ENCODE measurements at places on chromosomes 3 and 15.

GRCh38 chr3:39721076-39721475 lies 88.3 kb upstream of the MYRIP start:
- DNase-seq, result no peak

DNA sequence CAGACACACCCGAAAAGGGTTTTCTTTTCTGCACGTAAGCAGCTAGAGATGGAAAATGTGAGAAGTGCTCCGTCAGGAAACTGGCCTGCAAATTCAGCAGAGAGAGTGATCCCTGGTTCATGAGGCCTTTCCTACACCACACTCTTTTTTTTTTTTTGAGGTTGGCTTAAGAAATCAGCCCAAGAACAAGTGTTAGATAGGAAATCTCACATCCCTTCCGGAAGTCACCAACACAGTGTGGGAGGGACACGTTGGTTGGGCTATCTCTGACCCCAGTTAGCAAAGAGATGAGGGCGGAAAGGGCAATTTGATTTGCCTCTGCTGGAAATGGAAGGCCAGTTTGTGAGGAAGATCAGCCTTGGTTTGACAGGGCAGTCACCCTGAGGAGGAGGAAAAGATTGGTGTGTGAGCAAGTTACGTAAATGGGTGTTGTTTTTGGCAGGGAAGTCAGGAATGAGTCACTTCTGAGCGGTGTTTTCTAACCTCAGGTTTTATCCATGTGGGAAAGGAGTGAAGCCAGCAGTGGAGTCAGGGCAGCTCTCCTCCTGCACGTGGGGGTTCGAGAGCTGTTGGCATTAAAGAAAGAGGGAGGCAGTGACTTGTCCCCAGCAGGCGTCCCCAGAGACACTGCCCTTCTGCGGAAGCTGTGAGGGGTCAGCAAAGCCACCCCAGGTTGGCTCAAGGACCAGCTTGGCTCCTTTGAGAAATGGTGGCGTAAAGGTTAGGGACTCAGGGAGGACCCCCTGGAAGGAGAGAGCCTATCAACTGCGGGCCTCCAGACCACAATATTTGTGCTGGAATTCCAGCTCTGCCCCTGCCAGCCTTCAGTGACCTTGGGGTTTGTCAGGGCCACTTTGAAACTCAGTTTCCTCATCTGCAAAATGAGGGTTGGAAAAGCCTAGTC lies 237.6 kb upstream of the BHLHE40 start:
- DNase-seq, result no peak

- no peak for DNase-seq
Measured at GRCh38 chr15:57921371-57921770, 144.1 kb downstream of the ALDH1A2 start.

DNA sequence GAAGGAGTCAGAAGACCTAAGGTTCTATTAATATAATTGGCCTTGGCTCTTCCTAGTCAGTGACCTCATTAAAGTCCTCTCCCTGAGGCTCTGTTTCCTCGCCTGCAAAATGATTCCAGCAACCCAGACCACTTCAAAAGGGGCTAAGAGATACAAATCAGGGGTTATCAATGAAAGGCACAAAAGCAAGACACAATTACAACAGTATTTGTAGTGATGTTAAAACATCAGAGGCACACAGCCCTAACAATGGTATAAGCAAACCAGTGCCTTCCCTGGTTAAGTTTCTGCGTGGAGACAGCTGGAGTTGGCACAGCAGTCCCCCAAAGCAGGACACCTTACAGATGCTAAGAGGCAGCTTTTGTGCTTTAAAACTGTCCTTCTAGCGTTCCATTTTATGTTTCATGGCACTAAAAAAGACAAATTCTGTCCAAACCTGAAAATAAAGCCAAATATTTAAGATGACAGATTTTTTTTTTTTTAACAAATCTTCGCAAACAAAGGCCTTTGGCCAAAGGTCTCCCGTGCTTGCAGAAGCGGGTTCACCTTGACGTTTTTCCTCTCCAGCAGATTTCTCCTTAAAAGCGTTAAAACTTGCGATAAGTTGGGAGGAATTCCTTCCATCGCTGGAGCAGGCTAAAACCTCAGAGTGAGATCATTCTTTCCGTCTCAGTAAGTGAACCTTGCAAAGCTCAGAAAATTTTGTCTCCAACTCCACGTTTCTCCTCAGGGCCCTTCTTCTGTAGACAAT lies 999 bp downstream of the ZNF280D start:
- DNase-seq, result no peak

DNA sequence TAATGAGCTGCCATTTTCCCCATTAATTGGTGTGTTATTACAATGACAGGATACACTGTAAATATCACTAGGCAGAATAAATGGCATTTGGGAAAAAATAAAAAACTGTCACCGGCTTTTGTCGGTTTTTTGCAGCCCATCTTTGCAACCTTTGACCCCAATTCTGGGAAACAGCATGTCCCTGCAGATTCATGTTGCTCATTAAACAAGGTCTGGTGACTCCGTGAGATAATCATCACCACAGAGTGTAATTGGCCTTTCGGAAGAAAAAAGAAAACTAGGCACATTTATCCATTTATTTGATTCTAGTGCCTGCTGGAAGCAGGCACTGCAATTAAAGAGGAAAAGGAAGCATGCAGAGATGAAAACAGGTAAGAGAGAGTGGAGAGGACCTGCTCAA lies 64.5 kb downstream of the TRAT1 start:
- DNase-seq, result no peak

DNA sequence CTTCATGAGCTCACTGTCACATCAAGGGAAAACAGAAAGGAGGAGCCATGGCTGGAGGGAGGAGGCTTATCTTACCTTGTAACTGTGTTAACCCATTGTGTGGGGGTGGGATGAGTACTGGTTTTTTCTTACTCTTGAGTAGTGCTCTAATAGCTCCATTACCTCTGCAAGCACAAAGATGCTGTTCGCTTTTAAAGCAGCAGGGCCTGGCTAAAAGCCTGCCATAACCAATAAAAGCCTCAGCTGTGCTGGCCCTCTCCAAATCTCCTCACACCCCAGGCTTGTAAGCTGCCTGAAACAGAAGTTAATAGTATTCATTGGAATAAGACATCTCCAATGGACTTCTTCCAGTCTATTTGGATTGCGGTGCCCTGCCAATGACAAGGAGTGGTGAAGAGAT lies 544.1 kb downstream of the TUSC7 start:
- DNase-seq, result no peak

GRCh38 chr3:70890020-70890394 lies 577.6 kb upstream of the MDFIC2 start:
- DNase-seq, result no peak

- DNase-seq, result no peak
Measured at GRCh38 chr3:86029590-86029989, 961.4 kb downstream of the VGLL3 start.

GRCh38 chr3:72727726-72728125 lies 120.5 kb downstream of the SHQ1 start:
- no peak for DNase-seq

DNA sequence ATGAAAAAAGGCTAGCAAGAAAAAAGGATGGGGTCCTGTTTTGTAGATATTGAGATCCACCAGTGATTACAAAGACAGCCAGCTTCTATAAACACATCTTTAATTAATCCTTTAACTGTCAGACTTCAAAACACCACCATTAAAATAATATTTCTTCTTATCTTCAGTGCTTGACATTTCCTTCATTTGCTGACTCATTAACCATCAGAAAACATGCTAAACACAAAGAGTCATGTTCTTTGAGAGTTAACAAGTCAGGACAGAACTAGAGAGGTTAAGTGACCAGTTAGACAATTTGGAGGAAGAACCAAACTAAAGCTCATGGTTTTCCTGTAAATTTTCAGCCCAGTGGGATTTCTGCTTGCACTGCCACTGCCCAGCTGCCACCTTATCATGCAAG lies 111.4 kb downstream of the MEIS2 start:
- DNase-seq, result no peak

DNA sequence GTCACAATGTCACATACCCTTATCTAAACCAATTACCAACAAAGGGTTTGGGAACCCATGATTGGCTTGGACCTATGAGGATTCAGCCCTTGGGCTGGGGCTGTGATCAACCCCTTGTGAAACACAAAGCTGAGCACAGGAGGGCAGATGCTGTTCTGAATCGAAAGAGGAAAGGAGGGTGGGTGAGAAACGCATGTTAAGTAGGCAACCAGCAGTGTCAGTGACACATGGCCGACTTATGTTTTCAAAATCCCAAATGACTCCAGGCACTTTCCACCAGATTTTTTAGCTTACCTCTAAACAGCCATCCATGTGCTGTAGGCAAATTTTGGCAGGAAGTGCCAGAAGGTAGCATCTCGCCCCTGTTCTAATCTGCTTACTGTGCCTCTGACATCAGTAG lies 34.1 kb upstream of the KLHL25 start:
- DNase-seq, result no peak

- DNase-seq, result no peak
Measured at GRCh38 chr3:73045391-73045790, 16.1 kb upstream of the EBLN2 start.

GRCh38 chr3:88003115-88003755 lies 55.6 kb downstream of the CGGBP1 start:
- no peak for DNase-seq

DNA sequence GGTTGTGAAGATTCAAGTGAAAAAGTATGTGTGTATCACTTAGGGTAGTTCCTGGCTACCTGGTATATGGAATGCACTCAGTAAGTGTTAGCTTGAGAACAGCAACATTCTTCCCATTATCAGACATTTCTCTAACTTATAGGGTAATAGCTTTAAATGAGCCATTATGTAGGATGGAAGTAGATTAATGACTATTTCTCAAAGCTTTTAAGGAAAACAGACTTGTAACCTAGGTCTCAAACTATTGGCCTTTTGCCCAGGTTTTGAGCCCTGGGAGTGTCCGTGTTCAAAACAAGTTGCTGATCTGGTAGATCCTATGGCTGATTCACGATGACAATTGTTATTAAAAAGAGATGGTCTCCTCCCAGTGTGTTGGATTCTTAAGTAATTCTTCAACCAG lies 129.1 kb upstream of the UMPS start:
- DNase-seq, result no peak

GRCh38 chr3:170487031-170487430 lies 68.4 kb downstream of the CLDN11 start:
- DNase-seq, result no peak

GRCh38 chr3:50950591-50950990 lies 275.9 kb downstream of the DOCK3 start:
- no peak for DNase-seq

- no peak for DNase-seq
Measured at GRCh38 chr15:39235084-39235795, 345.6 kb upstream of the THBS1 start.

- DNase-seq, result no peak
Measured at GRCh38 chr15:98909968-98910885, 97.4 kb downstream of the PGPEP1L start.

DNA sequence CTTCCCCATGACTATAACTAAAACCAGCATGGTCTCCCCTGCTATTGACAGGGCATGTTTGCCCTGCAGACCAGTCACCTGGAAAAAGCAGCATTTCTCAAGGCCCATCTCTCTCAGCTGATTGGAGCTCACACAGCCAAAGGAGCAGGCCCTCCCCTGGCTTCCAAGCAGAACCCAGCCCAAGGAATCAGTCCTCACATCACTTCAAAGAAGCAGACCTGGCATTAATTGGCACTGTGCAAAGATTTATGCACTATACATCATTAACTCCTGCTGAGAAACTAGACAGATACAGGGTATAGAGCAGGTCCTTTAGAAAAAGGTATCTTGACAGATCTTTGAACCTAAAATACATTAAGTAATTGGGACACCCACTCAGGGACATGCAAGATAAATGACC lies 323.8 kb upstream of the PPP2R3A start:
- no peak for DNase-seq

DNA sequence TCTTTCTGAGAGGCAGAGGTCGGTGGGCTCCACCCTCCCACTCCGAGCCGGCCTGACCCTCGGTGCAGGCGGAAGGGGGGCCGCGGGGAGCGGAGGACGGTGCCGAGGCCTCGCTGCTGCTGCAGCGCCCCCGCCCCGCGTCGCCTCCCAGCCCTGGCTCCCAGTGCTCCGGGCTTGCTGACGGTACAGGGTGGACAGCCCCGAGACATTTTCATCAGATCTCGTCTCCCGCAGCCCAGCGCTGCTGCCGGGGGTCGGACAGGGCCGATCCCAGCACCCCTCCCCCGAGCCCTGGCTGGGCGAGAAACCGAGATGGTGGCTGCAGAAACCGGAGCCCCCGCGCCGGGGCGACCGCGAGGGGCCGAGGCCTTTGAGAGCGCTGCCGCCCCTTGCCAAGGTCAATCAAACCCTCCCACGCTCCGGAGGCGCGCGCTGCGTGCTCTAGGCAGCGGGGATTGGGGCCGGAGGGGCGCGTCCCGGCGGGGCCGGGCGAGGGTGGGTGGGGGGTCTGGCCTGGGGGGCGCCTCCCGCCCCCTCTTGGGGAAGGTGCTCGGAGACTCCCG lies 42.5 kb downstream of the EPHB3 start:
- DNase-seq, result peak; percentile 49

- no peak for DNase-seq
Measured at GRCh38 chr15:57609805-57610529, 18.3 kb downstream of the MYZAP start.

DNA sequence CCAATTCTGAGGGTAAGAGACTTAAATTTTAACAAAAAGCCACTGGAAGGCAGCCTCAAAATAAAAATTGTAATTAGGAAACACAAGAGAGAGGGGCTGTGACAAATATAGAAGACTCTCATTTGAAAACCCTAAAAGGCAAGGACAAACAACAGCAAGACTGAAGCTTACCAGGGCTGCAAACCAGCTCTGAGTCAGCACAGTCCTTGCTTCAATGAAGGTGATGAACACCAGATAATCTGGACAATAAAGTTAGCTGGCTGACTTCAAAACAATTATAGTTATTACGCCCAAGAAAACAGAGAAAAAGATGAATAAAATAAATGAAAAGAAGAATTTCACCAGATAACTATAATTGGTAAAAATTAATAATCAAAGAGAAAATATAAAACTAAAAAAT lies 149.3 kb upstream of the NSMCE3 start:
- no peak for DNase-seq

GRCh38 chr3:130425484-130425883 lies 80.0 kb downstream of the COL6A5 start:
- no peak for DNase-seq

DNA sequence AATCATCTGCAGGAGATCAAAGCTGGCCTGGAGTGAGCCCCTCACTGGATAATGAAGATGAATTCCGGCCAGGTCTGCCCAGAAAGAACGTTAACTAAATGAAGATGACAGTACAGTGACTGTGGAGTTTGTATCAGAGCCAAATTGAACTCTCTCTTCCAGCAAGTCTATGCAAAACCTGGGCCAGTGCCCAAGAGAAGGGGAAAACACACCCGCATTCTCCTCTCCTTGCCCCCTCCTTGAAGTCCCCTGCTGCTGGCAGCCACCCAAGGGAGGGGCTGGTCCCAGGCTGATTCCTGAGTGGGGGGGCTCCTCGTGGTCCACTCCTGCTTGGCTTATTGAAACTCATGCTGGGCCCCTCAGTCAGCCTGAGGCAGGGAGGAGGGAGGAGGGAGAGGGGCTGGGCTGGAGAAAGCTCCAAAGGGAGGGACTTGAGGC lies 155.7 kb downstream of the RAB11A start:
- no peak for DNase-seq

- DNase-seq, result no peak
Measured at GRCh38 chr15:74252291-74252690, 16.2 kb downstream of the CCDC33 start.

All from H9 (cell line).